ENCODE measurements at places on chromosomes 7 and 10. TPM values are rescaled to one million over a fixed set of nuclear protein-coding genes. Genes with fewer than 3 reads are reported as not detected.
A peak's percentile ranks its signal among the peaks of the same experiment; 100 is the strongest.

DNA sequence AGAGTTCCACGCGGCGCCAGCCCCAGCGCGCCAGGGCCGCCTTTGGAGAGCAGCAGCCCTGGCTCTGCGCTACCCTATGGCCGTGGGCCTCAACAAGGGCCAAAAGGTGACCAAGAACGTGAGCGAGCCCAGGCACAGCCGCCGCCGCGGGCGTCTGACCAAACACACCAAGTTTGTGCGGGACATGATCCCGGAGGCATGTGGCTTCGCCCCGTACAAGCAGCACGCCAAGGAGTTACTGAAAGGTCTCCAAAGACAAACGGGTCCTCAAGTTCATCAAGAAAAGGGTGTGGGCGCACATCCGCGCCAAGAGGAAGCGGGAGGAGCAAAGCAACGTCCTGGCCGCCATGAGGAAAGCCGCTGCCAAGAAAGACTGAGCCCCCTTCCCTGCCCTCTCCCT, 144.1 kb downstream of the SRPK2 start:
- DNase-seq: no peak
- H3K4me3 ChIP-seq: no peak overlapping the region
- no peaks in the 10 kb centered on the region for H3K36me3 ChIP-seq

GRCh38 chr7:148941598-148942275, 57.6 kb upstream of the EZH2 start:
- H3K4me1 ChIP-seq: peaks cover 14% of the 10 kb centered on the region
- peak overlapping the region; percentile 94 for H3K27ac ChIP-seq
- H3K4me3 ChIP-seq: peak overlapping the region; percentile 94
- H3K27me3 ChIP-seq: no peaks in the 10 kb centered on the region
- H3K36me3 ChIP-seq: peaks cover 2% of the 10 kb centered on the region

DNA sequence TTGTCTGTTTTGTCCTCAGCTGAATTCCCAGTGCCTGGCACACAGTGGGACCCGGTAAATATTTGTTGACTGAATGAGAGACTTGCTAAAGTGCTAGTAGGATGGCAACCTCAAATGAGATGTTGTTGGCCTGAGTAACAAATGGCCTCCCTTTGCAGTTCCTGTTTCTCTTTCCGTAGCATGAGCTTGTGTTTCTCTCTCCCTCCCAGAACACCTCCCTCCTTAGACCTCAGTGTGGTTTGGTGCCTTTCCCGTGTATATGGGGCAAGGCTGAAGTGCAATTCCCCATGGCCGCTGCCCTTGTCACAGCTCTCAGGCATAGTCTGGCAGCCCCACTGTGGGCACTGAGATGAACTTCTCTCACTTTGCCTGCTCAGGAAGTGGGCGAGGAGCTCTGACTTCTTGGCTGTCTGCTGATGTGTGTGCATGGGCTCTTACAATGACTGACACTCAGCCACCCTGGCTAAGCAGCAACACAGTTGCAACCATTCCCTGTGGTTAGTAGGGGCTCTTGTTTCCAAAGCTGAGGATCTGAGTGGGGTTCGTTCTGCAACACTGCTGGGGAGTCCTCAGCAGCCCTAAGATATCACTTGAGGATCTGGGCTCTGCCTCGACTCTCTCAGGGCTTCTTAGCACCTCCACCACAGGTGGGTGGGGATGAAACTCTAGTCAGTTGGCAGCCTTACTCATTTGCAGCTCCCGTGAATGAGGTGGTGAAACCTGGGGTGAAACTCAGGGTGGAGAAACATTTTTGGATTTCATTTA, 136.1 kb downstream of the ICA1 start:
- no peaks in the 10 kb centered on the region for H3K27me3 ChIP-seq
- peak overlapping the region; percentile 66 for H3K4me3 ChIP-seq
- peaks cover 7% of the 10 kb centered on the region for H3K36me3 ChIP-seq
- DNase-seq: peak; percentile 89

DNA sequence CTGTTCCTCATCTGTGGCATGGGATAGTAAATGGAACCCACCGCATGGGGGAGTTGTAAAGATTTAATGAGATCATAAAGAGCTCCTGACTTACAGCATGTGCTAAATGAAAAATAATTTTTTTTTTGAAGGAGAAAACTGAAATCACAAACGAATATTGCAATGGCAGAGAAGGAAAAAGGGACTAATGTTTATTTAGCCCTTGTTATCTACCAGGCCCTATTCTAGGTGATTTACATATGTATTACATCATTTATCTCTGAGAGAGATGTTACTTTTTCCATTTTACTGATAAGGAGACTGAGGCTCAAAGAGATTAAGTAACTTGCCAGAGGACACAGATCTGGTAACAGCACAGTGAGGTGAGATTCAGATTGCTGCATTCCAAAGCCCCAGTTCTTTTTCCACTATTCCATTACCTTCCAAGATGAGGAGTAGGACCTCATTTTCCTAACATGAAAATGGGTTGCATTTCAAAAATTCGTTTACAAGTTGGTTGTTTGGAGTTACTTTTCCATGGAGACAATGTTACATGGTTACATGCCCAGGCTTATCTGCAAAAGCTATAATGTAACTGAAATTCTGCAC, 28.6 kb downstream of the VCL start:
- no peaks in the 10 kb centered on the region for H3K27me3 ChIP-seq
- no peak overlapping the region for H3K27ac ChIP-seq
- no peak for DNase-seq
- H3K4me1 ChIP-seq: peaks cover 56% of the 10 kb centered on the region

Gene GNAT3
- total RNA-seq: not detected
